ENCODE measurements at places on chromosomes 6 and 20.

- no peak for DNase-seq
These were observed 19.4 kb upstream of the CCM2L start for GRCh38 chr20:31990641-31991338.

DNA sequence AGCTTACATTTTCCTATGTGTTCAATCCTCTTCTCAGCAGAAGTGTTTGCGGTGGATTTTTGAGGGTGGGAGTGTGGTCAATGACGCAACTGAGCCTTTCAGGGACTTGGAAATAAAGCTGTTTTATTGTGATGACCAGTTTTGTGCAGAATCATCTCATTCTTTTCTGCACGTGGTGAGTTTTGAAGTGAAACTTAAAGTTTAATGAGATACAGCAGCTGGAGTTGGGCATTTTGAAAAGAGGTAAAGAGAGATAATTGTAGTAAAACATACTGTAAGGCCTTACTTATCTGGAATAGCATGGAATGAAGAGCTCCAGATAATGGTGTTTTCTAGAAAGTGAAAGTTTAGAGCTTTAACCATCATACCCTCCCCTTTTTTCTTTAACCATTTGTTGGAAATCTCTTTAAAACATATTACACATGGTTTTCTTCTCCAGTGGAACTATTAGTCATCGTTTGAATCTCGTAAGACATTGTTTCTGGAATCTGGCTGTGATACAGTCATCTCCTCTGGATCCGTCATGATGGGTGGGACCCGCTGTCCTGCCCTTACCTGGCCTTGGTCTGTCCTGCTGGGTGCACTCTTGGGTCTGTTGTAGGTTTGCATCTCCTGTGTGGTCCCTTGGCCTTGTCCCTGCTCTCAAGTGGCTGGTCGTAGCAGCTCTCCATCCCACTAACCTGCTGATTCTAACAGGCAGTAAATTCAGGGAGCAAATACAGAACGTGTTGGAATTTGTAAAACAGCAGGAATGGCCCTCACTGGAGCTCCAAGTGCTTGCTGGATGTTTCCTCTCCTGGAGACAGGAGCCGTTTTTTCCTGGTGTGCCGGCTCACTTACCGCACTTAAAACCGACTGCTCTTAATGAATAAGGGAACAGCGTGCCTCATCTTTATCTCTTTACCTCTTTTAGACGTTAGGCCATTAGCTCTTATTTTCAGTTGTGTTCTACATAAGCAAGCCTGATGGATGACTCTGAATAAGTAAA is 29.8 kb downstream of the UST start:
- DNase-seq, result no peak

DNA sequence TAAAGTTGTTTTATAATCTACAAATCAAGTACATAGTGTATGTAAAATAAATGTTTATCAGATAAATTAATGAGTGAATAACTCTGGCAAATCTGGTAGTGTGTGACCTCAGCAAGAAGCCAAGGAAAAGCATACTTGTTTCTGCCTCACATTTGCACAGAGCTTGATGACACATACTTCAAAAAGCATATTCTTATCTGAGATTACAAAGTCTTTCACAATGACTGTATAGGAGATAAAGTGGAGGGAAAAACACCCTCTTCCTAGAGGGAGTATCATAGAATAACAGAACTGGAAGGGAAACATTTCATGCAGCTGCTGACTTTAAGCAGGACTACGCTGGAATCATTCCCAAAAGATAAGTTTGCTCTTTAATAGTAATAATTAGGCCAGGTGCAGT is 28.1 kb upstream of the AKAP7 start:
- no peak for DNase-seq

GRCh38 chr6:13113981-13114593 is 214.2 kb downstream of the TBC1D7 start:
- no peak for DNase-seq

DNA sequence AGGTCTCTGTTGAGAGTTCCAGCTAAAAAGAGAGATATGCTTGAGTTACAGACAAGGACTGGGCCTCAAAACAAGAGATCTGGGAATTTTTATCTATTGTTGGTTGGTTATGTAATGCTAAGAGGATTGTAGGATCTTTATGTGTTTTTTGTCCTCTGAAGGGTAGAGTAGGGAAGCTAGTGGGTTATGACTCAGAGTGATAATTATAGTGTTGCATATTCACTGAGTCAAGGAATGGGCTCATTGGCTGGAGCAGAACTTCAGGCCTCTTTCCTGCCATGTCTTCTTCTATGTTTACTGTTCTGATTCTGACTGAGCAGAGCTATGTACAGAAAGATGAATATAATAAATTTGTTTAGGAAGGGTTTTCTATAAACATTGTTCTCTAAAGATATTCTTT is 66.1 kb upstream of the NOX3 start:
- DNase-seq, result no peak

DNA sequence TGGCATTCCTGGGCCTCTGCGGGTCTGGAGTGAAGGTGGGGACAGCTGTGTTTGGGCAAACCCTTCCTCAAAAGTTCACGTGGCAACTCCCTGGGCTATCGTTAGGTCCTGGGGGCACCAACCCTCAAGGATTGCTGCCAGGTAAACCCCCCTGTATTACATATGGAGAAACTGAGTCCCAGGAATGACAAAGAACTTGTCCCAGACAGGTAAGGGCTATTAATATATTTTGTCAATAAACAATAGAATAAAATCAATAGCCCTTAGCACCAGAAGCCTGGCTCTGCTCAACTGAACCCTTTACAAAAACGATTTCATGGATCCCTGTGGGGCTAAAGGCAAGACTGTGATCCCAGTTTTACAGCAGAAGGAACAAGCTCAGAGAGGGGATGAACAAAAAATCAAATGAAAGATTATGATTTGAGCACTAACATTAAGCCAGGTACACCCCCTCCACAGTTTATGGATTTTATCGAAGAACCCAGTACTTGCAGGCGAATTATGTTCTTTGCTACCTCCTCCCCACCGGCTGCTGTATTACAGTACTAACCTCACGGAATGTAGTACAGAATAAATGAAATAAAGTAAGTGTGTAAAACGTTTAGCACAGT is 2.7 kb downstream of the ID1 start:
- DNase-seq, result no peak

GRCh38 chr6:30720738-30721197 is 616 bp downstream of the TUBB start:
- DNase-seq, result peak; percentile 80

- no peak for DNase-seq
These were observed 28.4 kb downstream of the WRNIP1 start for GRCh38 chr6:2793534-2794151.

DNA sequence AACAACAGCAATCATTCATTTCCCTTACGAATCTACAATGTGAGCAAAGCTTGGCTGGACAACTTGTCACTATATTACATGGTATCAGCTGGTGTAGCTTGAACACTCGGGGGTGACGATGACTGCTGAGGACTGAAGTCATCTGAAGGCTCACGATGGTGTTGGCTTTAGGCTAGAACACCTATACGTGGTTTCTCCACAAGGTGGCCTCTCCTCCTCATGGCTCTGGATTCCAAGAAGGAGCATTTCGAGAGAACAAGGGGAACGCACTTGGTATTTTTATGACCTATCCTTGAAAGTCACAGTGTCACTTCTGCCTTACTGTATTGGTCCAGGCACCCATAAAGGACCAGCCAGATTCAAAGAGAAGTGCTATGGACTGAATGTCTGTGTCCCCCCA is 37.5 kb upstream of the ADGRF1 start:
- DNase-seq, result no peak

DNA sequence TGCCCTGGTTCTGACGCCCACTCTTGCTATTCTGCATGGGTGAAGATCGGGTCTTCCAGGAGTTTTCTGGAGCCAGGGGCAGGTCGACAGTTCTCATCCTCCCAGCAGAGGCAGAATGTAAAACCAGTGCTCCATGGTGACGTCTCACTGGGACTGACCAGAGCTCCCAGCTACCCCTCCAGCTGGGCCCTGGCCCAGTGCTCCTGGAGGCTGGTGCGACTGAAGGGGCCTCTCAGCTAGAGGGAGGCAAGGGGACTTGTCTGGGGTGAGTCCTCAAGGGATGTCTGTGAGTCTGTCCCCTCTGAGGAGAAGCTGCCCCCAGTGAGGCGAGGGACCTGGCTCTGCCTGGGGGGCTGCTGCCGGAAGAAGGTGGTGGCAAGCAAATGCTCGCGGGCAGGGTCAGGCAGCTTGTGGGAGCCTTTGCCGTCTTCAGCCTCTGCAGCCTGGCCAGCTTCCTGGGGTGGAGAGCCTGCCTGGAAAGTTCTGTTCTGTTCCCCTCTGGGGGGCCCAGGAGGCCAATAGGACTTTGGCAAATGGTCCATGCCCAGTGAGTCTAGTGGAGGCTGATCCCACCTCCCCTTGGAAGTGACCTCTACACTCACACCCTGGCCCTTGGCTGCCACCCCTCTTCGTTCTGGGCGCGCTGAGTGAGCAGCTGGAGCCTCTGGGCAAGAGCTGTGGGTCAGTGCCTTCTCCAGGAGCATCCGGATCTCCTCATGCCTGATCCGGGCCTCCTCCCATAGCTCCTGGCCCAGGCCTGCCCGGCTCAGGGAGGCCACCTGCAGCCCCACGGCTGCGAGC is 47.5 kb downstream of the KIAA1755 start:
- DNase-seq, result no peak

DNA sequence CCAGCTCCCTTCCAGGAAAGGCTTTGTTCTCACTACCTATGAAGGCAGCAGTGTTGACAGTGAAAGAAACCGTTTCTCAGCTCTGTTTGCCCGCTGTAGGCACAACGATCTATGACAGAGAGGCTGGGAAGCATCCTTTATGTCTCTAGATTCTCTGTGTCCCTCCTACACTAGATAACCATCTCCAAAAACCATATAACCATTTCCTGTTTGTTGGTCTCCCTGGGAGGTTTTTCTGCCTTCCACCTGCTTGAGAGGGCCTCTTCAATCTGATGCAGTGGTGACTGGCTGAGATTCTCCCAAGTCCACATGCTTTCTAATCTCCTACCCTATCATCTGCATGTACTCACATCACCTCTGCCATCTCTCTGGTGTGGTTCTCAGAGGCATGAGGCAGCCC is 32.0 kb upstream of the TMEM217 start:
- no peak for DNase-seq

DNA sequence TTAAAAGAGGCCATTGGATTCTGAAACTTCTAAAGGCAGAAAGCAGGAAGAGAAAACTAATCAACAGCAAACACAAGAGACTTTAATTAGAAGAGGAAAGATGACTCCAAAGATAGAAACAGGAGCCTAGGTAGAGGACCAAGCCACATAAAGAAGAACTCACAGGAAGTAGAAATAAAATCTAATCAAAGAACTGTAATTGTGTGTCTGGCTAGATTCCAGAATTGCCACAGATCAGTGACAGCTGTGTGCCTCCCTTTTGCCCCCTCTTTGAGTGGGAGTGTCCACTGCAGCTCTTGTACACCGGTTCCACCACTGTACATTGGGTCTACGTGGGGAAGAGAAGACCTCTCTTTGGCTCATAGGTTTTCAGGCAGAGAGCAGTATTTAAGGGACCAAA is 22.3 kb upstream of the THEMIS start:
- no peak for DNase-seq

- DNase-seq, result no peak
These were observed 34.3 kb downstream of the LRRC1 start for GRCh38 chr6:53828966-53829697.

- peak; percentile 32 for DNase-seq
These were observed 28.3 kb downstream of the CDK5RAP1 start for GRCh38 chr20:33372993-33373441.

DNA sequence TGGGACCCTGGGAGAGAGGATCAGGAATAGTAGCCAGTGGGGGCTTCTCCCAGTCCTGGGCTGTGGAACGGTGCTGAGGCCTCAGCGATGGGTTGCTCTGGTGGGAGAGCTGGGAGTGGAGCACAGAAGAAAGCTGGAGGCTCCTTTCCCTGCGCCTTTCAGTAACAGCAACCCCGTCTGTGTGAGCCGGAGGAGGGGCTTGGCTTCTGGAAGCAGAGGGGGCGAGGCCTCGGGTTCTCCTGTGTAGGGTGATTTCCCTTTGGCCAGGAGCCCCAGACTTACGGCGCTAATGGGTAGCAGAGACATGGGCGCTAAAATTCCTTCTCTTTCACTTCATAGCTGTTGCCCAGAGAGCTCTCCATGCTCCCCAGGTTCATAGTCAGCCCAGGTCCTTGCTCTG is 55.0 kb downstream of the DAAM2 start:
- no peak for DNase-seq

DNA sequence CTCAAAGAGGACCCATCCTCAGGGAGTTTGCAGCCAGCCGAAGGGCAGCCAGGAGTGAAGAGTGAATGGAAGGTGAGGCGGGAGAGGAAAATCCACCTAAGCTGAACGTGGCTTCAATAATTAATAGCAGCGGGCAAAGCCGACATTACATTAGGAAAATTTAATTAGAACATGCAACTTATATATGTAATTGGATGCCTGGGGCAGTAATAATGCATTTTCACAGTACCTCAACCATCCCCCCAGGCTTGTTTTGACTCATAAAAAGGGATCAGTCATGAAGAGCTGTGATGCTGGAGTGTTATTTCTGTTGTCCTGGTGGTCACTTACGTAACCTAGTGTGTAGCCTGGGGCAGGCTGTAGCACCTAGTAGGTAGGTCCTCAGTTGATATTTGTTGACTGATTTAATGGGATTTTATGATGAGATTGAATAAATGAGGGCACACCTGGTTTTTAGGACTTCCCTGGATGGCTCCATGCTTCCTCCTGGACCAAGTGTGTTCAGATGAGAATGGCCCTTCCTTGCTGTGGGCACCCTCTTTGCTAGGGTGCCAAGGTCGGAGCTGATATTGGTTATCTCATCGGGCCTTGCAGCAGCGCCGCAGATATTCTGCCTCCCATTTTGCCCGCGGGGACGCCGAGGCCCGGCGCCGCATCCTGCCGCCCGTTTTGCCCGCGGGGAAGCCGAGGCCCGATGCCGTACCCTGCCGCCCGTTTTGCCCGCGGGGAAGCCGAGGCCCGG is 128.8 kb downstream of the CDH26 start:
- DNase-seq, result no peak

DNA sequence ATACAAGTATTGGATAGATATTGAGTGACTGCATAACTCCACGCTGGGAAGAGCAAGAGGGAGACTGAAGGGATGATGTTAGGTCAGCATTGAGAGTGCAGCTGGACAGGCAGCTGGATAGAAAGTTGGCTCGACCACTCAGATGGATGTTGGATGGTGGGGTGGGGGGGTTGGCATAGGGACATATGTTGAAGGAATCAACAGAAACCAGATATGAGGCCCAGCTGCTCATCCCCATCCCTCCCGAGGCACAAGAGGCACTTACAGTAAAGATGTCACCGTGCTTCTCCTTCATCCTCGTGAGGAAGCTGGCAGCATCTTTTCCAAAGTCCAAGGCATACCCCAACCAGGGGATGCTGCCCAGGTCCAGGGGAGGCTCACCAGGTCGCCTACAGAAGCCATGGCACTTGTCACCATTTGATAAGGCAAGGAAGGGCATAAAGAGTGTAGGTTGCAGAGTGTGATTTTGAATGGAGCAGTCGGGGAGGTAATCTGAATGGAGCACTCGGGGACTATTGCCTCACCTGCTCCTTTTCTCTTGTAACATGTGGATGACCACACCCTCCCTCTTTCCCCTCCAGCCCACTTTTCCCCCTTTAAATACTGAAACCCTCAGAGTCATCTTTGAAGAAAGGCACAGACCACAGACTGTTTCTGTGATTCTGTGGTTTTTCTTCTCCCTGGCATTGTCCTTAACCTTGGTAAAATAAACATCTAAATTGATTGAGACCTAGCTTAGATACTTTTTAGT is 18.0 kb downstream of the PTGIS start:
- peak; percentile 14 for DNase-seq

Measured in MM.1S (cell line).